ENCODE measurements at places on chromosomes 4 and X.

GRCh38 chr4:143300860-143301259 lies 35.8 kb upstream of the GAB1 start:
- DNase-seq = no peak

- no peak for DNase-seq
Observed at GRCh38 chr4:1499465-1499864, 93.2 kb upstream of the NKX1-1 start.

GRCh38 chr4:159341522-159341921 lies 238.6 kb downstream of the RAPGEF2 start:
- DNase-seq = no peak

- DNase-seq = no peak
Observed at GRCh38 chr4:1502501-1502886, 96.3 kb upstream of the NKX1-1 start.

GRCh38 chr4:169407217-169407845 lies 136.6 kb upstream of the SH3RF1 start:
- DNase-seq = no peak

DNA sequence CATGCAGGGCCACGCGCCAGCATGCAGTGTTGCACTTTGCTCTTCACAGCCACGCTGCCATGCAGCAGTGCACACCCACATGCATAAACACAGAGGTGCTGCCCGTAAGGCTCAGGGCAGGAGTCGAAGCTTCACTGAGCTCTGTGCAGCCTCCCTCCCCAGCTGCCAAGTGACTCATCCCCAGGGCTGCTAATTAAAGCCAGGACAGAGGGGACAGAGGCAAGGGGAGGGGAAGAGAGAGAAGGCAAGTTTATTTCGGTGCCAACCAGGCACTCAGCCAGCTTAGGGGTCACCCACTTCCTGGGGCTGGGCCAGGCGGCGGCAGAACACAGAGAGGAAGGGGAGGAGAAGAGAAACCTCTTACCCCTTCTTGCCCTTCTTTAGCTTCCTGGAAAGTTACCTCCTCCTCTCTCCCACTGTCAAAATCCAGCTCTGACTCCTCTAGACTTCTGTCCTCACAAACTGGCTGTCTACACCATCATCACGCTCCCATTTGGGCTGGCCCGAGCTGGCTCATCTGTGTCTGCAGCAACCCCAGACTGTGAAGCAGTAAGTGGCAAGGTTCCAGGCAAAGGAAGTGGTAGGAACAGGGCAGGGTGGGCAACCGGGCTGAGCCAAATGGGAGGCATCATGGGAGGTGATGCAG lies 6.2 kb upstream of the IQSEC2 start:
- peak; percentile 36 for DNase-seq

GRCh38 chrX:154477891-154478477 lies 1.1 kb downstream of the LAGE3 start:
- no peak for DNase-seq

DNA sequence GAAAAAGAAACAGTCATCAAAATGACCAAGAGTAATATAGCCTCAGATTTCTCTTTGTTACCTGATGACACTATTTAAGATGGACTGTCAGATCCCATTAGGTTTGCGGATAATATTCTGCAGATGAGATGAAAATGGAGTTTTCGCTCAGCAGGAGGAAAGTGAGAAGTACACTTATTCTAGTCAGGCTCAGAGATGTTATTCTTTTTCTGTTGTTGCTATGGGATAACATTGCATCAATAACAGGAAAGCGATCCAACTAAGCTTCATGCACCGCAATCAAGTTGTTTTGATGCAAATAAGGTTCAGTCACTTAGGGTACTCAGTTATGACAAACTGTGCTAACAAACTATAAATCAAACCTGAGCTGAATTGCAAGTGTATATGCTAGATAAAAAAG lies 415.0 kb downstream of the CCSER1 start:
- no peak for DNase-seq

DNA sequence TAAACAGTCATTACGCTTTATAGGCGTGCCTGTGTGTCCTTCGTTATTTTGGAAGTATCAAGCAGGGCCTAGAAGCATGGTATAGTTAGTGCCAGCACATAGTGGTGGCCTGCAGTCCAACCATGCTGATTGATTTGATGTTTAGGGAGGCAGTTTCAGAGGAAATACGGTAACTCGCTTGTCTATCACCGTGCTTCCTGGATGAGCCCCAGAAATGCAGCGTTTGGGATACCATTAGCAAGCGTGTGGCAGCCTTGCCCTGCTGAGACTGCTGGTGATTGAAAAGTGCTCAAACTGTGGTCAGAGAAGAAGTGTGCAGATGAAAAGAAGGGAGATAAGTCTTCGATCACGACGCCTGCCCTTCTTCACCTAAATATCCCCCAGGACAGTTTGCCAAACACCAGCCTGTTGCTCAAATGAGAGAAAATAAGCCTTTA lies 158.4 kb downstream of the CHIC2 start:
- no peak for DNase-seq

DNA sequence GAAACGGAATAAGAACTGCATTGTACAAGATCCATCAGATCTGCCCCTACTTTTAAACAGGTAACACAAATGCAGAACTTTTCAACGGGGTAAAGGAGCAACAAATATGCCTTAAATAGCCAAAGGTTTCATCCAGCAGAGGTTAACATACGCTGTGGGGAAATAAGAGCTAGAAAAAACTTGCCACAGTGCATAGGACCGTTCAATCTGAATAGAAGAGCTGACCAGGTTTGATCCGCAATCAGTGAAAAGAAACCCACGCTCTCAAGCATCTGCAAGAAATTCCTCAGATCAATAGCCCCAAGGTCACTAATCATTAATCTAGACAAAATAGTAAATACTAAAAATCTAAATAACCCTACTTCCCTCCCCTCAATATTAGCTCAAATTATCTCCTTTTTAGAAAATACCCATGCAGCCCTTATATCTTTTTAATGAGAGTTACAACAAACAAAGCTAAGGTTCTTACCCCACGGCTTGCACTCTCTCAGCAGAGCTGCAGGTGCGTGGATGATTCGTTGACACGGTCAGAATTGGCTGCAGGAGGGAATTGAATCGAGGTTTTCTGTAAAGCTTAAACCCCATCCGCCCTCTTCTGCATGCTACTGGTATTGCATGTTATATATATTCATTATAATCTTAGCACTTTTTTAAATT lies at the start of gene TLR10:
Gene TLR10, minus strand, starts transcription at position 539 of the 657 bp plus-strand sequence. CDS start 7,400 bp downstream, outside the sequence.
- DNase-seq = peak; percentile 51

GRCh38 chr4:119025916-119026661 lies 109.5 kb upstream of the MYOZ2 start:
- DNase-seq = no peak

DNA sequence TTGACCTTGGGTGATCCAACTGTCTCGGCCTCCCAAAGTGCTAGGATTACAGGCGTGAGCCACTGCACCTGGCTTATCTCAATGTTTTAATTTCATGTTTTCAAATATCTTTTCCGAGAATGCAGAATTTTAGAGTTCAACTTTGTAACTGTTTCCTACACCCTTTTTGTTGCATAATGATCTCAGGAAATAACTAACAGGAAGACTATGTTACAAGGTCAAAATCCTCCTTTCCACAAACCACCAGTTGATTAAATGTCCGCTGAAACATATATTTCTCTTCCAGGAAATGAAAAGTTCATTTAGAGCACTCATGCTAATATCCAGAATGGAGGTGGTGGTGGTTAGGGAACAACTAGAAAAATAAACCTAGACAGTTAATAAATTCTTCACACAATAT lies 377.8 kb downstream of the PPP4R3C start:
- no peak for DNase-seq

DNA sequence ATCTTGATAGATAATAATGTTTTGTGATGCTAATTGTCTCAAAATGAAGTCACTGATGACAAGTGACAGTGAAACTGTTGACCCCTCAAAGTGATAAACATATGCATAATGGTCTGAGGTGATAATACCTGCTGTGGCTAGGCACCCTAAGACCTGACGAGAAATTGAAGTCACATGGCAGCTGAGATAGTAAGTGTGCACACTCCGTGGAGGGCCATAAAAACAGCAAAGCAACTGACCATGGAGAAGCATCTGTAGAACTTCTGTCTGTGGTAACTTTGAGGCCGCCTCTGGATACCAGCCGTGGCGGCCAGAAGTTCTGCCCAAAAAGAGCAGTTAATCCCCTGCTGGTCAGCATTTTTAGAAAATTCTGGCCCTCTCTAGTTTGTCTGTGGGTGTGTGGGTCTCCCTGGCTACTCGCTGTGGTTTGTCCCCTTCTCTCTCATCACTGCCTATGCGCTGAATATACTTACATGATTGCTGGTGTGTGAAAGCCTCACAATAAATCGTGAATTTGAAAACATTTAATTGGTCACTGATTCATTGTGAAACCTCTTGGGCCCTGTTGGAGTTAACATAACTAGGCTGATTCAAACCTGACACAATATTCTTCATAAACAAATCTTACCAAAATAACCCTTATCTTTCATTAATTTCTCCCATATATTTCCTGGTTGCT lies 50.6 kb downstream of the CCDC149 start:
- DNase-seq = no peak

DNA sequence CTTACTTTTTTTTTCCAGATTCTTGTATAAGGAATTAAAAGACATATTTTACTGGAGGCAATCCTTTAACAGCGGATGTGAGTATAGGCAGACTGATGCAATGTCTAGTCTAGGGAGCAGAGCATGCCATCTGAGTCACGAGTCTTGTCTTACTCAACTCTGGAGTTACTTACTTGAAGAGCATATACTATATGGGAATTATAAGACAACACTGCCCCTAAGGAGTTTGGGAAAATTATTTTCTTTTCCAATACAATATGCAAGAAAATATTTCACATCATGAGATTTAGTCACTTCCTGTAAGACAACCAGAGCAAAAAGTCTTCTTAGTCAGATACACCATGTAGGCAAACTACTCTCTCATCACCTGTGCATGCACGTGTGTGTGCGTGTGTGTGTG lies 537.3 kb upstream of the FTHL17 start:
- no peak for DNase-seq

GRCh38 chr4:66640233-66640990 lies 904.9 kb downstream of the CENPC start:
- DNase-seq = no peak

DNA sequence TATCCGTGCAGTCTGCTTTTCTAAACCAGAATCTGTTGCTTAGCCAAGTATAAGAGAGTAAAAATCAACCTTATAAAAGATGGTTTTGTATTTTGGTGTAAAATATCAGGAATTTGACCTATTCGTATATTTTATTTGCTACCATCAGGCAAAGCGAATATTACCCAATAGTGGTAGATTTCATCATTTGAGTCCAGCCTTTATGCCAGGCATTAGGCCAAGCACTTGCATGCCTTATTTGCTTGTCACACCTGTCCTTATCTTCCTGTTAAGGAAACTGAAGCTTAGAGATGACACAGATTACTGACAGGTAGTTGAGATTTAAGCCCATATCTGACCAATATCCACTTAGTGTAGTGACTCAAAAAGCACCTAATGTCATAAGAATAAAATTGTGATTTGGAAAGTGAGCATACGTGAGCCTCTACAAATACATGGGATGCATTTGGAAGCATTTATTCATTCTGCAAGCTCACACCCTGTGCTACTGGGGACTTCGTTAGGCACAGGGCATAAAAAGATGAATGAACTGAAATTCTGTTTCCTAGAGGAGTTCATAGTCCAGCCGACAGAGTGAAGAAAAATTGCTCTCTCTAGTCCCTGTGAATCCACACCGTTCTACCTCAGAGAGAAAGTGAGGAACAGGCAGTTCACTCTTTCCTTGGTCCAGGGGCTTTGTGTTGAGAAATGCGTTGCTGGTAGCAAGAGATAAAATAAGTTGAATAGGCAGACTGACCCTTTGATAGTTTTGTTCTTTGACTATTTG lies 2.3 kb upstream of the RNF212 start:
- DNase-seq = no peak

DNA sequence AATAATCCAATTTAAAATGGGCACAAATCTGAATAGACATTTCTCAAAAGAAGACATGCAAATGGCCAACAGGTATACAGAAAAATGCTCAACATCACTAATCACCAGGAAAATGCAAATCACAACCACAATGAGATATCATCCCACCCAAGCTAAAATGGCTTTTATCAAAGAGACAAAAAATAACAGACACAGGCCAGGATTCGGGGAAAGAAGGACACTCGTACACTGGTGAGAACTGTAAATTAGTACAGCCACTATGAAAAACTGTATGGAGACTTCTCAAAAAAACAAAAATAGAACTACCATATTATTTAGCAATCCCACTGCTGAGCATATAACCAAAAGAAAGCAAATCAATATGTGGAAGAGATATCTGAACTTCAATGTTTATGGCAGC lies 8.5 kb downstream of the SPP1 start:
- no peak for DNase-seq

All from CD4-positive, alpha-beta T cell treated with Interferon gamma for 1 hour (primary cell).